Activated effector memory CD4-positive, alpha-beta T cell treated with anti-CD3 and anti-CD28 coated beads, Interleukin-2, amount 50 U/mL, for 16 hours (primary cell): ENCODE measurements at places on chromosomes 12 and 14.

- DNase-seq, result no peak
Observed at GRCh38 chr12:11959117-11959823, 111.5 kb upstream of the BCL2L14 start.

- DNase-seq, result no peak
Observed at GRCh38 chr14:76713121-76713520, 48.1 kb upstream of the VASH1 start.

- DNase-seq, result no peak
Observed at GRCh38 chr12:123621101-123621500, 12.4 kb downstream of the EIF2B1 start.

DNA sequence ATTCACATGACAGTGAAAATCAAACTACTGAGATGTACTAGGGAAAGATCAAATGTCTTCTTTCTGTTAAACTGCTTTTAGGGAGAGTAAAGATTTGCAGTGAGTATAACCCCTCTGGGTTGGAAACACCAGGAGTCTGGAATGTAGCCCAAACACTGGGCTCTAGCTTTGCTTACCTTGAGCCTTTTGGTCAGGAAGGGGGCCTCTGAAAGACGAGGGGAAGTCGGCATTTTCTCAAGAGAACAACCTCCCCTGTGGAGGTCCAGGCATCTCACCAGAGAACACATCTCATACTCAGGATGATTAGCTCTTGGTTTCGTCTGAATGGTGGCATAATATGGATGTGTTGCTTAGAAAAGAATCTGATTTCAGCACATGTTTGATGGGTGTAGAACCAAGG, 169.0 kb downstream of the ZFP36L1 start:
- DNase-seq, result peak; percentile 16

GRCh38 chr14:74765721-74766120, 2.6 kb downstream of the YLPM1 start:
- no peak for DNase-seq

DNA sequence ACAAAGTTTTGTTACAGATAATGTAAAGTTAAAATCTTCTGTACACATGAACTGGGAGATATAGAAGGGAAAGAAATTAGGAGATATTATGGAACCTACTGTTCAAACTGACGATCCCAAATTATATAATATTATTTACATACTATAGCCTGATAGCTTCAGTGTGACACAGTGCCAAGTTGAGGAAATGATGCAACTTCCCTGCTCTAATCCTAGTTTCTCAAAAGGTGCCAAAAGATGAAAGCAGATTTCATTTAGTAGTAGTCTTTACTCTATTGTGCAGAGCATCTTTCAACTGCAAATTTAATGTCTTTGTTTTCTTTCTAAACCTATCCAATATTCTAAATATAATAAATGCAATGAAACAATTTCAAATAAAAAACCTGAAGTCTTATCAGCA, 46.9 kb downstream of the COCH start:
- no peak for DNase-seq

DNA sequence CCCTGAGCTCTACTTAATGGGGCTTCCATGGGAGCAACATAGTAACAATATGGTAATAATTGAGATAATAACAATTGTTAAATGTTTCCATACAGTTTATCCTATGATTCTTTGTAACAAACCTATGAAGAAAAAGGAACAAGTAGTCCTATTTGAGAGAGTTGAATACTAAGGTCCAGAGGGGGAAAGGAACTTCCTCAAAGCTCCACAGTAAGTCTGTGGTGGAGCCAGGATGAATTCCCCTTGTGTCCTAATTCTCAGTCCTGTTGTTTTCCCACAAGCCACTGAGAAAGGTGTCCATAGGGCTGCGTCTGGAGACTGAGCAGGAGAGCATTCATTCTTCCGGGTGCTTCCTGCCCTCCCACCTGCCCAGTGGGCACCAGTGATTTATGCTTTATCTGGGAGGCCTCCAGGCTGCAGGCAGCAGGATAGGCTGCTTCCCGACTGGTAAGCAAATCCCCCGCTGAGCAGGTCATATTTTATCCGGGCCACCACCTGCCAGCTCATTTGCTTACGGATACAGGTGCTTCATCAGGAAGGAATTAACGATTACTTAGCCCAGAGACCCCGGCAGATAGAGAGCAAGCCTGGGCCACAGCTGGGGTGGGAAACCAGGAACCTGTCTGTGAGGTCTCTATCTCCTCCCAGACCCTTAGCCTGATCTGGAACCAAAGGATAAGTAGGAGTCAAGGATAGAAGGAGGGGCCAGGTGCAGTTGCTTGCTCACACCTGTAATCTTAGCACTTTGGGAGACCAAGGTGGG, 33.9 kb upstream of the FAM222A start:
- DNase-seq, result no peak

DNA sequence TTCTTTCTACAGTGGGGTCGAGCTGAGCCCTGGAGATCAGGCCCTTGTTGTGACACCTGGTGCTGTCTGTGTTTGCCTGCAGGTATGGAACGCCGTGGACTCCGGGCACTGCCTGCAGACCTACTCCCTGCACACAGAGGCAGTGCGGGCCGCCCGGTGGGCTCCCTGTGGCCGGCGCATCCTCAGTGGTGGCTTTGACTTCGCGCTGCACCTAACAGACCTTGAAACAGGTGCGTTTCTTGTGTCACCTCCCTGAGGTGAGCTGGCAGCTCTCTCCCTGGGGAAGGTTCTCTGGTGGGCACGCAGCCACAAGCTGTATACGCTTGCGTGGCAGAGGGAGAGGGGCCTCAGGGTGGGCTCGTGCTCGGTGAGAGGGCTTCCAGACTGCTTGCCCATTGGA, 119.3 kb downstream of the BEGAIN start:
- DNase-seq, result no peak

DNA sequence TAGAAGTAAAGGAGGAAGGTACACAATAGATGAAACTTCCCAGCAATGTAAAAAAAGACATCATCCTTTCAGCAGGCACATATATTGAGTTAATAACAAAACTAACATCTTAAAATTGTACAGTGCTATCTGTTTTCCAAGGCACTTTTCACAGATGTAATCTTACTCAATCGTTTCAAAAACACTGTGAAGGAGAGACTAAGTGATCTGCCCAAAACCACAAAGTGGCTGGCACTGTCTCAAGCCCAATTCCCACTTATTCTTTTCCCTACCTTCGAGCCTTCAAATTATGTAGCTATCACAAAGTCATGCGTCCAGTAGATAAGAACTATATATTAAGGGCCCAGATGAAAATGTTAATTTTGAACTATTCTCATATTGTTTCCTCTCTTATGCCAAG, 193.6 kb upstream of the RASSF8 start:
- DNase-seq, result no peak

- no peak for DNase-seq
Observed at GRCh38 chr14:60848066-60848465, 113.5 kb downstream of the MNAT1 start.

DNA sequence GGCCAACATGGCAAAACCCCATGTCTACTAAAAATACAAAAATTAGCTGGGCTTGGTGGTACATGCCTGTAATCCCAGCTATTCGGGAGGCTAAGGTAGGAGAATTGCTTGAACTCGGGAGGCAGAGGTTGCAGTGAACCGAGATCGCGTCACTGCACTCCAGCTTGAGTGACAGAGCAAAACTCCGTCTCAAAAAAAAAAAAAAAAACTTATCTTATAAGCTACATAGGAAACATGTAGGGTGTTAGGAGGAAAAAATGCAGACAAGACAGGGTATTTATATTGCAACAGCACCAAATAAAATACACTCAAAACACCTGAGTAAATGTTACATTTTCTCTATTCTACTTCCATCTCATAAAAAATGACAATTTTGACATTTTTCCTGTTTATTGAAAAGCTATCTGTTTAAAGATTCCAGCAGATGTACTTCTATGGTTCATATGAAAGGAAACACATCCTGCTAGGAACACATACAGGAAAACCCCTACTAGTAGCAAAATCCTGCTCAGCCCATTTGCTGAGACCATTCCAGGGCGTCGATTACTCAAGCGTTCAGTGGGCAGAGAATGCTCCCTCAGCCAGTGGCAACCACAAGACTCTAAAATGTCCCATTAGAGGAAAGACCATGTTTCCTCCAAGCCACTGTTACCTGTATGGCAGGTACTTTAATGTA, 19.7 kb downstream of the CORO1C start:
- no peak for DNase-seq

GRCh38 chr12:120668868-120669840, 17.8 kb upstream of the MLEC start:
- no peak for DNase-seq

DNA sequence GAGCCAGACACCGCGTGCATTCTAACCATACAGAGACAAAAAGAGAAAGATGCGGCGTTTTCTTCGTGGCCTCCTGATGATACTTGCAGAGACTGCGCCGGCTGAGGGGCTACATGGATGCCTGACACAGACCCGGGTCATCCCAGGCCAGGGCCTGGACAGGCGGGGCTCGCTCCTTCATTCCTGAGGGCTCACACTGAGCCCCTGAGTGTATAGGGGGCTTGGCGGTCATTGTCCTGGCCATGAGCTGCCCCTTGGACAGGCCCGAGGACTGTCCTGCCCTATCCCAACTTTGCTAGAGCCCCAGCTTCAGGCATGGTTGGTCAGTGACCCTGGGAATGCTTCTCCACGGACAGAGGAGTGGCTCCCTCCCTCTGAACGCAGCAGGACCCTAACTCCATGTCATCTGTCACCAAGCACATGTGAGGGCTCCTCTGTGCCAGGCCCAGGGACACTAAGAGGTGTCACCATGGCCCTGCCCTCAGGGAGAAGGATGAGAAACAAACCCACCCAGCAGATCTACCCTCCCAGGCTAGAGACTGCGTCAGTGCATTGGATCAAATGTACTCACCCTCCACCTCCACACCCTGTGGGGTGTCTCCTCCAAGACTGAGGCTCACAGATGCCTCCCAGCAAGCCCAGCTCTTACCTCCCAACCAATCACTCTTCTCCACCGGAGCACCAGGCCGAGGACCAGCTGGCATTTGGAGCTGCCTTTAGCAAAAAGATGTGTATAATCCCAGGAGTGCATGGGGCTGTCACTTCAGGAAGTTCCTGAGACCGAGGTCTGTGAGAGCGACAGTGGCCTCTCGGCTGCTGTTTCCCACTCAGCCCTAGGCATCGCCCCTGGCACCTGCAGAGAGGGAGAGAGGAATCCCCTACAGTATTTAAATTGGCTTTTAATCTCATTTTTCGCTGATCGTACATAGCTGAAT, 102.7 kb downstream of the DICER1 start:
- DNase-seq, result peak; percentile 41

GRCh38 chr12:49870501-49871262, 27.8 kb upstream of the BCDIN3D start:
- peak; percentile 25 for DNase-seq

GRCh38 chr12:78568321-78569020, 296.1 kb upstream of the SYT1 start:
- DNase-seq, result no peak

- peak; percentile 39 for DNase-seq
Observed at GRCh38 chr14:99759546-99759925, 33.7 kb upstream of the EML1 start.

DNA sequence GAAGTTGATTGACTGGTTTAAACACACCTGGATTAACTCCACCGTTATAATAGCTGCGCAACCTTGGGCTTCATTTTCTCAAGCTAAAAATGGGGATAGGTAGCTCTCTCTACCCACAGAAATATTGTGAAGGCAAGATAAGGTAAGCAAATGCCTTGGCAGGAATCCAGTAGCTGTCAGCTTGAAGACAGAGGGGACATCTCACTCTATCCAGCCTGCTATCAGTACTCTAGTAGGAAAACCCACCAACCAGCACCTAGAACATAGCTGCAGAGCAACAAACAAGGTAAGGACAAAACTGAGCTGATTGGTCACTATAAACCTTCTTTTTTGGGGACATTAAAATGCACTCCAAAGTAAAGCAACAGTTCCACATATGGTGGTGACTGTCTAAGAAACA, 7.7 kb downstream of the CSRP2 start:
- no peak for DNase-seq

- no peak for DNase-seq
Observed at GRCh38 chr12:31752450-31752849, 23.6 kb upstream of the AMN1 start.

DNA sequence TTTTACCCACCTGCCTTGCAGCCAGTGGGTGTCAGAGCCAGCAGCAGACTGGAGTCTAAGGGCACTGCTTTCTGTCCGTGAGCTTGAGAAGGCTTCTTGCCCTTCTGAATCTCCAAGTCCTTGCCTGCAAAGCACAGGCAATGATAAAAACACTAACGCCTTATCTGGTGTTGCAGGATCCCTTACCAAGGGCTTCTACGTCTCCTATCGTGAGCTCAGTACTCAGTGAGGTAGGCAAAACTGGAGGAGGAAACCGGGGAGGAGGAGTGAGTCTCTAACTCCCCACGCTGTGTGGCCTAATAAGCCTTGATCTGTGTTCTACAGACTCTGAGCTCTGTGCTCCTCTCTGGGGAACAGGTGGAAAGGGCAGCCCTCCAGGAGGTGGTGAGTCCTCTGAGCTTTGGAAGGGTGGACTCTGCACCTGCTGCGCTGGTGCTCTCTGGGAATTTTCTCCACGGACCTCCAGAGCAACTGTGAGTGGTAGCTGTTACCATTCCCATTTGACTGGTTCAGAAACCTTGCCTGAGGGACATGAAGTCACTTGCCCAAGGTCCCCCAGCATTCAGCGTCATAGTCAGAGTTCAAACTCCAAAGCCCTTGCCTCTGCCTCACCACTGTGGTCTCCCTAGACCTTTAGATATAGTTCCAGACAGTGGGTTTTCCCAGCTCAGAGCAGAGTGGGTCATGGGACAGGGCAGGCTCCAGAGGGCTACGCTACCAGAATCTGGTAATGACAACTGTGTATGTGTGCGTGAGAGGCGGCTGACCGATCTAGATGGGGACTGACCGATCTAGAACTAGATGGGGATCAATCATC, 7.0 kb upstream of the MARK3 start:
- DNase-seq, result no peak

- DNase-seq, result no peak
Observed at GRCh38 chr14:54220704-54221431, 175.9 kb upstream of the CDKN3 start.

GRCh38 chr14:75926431-75927115, 55.2 kb downstream of the TGFB3 start:
- no peak for DNase-seq

GRCh38 chr12:56678852-56679251, 9.2 kb downstream of the PTGES3 start:
- no peak for DNase-seq

- DNase-seq, result no peak
Observed at GRCh38 chr14:105978618-105979295, 452.4 kb downstream of the TMEM121 start.

GRCh38 chr12:105850103-105850968, 288.4 kb downstream of the NUAK1 start:
- no peak for DNase-seq

GRCh38 chr12:14629832-14630710, 62.4 kb upstream of the PLBD1 start:
- DNase-seq, result peak; percentile 81

DNA sequence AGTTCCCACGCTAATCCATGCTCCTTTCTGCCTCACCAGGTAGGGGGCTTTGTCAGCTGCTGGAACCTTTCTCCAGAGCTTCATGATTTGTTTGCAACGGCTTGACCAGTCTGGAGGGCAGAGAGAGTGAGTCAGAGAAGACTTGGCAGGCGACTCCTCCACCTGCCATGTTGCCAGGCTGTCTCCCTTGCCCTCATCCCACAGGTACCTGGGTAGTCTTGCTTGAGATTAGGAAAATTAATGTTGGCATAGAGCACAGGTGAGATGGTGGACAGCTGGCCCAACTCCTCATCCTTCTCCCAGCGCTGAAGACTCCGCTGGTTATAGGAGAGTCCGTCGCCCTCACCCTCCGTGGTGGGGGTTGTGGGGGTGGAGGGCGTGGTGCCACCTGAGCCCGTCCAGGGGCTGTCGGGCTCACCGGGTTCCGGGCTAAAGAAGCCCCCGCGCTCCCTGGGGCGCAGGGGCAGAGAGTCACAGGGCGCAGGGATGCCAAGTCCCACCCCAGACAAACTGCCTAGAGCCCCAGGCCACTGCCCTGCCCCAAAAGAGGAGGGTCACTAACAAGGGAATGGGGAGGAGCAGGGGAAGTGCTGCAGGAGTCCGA, 18.6 kb downstream of the KMT2D start:
- DNase-seq, result no peak
